ENCODE measurements at places on chromosomes 1 and 21.

GRCh38 chr1:153288634-153289275 is 24.0 kb downstream of the PGLYRP3 start:
- DNase-seq = no peak

- no peak for DNase-seq
Measured at GRCh38 chr1:203117611-203118575, 9.6 kb upstream of the ADORA1 start.

GRCh38 chr1:111281411-111281810 is 9.2 kb upstream of the CHIA start:
- DNase-seq = no peak

DNA sequence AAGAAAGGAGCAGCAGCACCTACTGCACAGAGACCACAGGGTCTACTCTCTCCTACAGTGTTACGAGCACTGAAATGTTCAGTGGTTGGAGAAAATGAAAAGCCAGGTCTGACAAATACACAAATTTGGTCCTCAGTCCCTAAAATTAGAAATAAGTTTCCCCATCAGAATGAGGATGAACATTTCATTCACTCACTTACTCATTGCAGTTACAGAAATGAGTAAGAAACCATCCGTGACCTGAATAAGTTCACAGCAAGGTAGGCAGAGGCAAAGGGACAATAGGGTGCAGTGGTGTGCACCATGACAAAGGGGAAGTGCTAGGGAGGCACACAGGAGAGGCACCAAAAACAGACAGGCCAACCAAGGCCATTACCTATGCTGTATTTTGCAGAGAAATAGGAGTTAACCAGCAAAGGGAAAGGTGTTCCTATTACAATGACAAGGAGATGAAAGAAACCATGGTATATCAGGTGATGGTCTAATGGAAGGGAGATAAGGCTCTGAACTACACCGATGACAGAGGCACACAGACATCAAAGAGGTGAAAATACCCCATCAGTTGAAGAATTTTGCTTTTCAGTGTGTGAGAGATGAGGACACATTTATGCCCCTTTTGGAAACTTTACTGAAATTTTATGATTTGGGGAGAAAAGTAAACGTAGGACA is 29.4 kb downstream of the VAV3 start:
- no peak for DNase-seq

DNA sequence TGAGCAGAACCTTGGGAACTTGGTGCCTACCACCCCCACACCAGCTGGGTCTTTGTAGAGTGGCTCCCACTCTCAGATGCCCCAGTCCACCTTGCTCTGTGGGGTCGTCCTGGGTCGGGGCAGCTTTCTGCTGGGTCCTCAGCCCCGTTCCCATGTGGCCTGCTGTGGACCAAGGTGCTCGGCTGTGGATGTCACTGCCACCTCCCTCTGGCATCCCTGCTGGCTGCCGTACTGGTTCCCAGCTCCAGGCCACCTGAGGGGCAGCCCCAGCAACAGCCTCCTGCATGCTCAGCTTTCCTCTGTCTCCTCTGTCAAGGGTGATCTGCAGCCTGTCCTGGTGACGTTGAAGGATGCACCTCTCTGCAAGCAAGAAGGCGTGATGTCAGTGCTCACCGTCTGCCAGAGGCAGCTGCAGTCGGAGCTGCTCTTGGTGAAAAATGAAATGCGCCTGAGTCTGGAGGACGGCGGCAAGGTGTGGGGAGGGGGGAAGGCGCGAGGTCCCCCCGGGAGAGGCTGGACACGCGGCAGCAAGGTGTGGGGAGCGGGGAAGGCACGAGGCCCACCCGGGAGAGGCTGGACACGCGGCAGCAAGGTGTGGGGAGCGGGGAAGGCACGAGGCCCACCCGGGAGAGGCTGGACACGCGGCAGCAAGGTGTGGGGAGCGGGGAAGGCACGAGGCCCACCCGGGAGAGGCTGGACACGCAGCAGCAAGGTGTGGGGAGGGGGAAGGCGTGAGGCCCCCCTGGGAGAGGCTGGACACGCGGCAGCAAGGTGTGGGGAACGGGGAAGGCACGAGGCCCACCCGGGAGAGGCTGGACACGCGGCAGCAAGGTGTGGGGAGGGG is 45.9 kb upstream of the DIP2A start:
- DNase-seq = no peak

DNA sequence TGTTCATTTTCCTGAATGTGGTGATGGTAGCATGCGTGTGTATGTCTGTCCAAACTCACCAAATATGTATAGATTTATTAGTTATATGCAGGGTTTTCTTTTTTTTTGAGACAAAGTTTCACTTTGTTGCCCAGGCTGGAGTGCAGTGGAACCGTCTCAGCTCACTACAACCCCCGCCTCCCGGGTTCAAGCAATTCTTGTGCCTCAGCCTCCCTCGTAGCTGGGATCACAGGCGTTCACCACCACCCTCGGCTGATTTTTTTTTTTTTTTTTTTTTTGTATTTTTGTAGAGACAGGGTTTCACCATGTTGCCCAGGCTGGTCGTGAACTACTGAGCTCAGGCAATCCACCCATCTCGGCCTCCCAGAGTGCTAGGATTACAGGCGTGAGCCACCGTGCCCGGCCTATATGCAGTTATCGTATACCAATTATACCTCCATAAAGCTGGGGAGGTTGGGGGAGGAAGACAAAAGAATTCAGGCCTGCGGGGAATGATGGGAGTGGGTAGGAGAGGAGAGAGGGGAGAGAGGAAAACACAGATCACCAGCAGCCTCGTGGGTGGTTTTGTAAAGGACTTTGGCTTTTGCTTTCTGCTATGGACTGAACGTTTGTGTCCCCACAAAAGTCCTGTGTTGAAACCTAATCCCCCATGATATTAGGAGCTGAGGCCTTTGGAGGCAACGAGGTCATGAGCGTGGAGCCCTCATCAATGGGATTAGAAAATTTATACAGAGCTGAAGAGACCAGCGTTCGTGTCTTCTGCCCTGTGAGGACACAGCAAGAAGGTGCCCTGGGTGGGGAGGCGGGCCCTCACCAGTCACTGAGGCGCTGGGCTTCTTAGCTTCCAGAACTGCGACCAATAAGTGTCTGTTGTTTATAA is 4.4 kb upstream of the HNRNPU start:
- no peak for DNase-seq

Data from stimulated activated CD8-positive, alpha-beta memory T cell treated with anti-CD3 and anti-CD28 coated beads, Interleukin-12 subunit alpha, Interleukin-12 subunit beta, amount 100 ng/mL, for 4 hours (primary cell).